Adipocyte (in vitro differentiated cells): ENCODE measurements at places on chromosomes 5 and 9.

- DNase-seq = peak; percentile 16
These were observed 177.7 kb downstream of the NR2F1-AS1 start for GRCh38 chr5:93403141-93403928.

GRCh38 chr5:159041444-159042198 lies 58.1 kb downstream of the EBF1 start:
- DNase-seq = no peak

DNA sequence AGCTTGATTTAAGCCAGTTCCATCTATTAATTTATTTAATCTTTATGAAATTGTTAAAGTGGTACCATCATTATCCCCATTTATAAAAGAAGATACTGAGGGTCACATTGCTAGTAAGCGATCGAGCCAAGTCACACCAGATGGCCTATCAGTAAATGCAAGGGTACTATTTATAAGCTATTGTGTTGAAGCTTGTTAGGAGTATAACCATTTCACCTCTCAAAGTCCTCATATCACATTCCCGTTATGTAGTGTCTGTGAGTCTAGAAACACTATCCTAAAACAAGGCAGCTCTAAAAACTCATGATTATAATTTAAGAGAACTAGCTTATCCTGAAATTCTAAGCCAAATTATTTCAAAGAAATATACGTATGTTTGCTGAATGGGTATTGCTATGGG lies 1161.8 kb downstream of the EFNA5 start:
- no peak for DNase-seq

GRCh38 chr5:77463905-77464304 lies 28.2 kb downstream of the WDR41 start:
- peak; percentile 72 for DNase-seq

GRCh38 chr5:83844449-83845068 lies 123.9 kb upstream of the HAPLN1 start:
- peak; percentile 94 for DNase-seq

DNA sequence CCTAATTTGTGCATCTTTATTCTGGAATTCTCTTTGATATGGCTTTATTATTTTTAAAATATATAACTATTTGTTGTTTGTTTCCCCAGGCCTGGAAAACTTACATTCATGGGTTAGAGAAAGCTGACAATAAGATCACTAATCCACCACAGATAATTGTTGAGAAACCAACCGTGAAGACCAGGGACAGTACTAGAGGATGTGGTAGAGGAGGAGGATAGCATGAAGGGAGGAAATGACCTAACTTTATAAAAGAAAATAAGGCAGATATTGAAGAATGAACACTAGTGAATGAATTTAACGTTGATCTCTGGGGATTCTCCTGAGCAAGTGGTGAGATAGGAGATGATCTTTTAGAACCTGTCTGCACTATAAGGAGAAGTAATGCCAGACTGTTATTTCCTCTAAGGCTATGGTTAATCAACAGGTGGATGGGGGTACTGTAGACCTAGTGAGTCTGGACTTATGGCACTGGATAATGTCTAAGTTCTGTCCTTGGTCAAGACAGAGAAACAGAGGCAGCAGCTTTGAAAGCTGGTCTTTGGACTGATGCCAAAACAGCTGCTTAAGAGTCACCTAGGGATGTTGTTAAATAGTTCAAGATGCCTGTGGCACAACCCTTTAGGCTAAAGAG lies 52.4 kb downstream of the NREP start:
- no peak for DNase-seq

DNA sequence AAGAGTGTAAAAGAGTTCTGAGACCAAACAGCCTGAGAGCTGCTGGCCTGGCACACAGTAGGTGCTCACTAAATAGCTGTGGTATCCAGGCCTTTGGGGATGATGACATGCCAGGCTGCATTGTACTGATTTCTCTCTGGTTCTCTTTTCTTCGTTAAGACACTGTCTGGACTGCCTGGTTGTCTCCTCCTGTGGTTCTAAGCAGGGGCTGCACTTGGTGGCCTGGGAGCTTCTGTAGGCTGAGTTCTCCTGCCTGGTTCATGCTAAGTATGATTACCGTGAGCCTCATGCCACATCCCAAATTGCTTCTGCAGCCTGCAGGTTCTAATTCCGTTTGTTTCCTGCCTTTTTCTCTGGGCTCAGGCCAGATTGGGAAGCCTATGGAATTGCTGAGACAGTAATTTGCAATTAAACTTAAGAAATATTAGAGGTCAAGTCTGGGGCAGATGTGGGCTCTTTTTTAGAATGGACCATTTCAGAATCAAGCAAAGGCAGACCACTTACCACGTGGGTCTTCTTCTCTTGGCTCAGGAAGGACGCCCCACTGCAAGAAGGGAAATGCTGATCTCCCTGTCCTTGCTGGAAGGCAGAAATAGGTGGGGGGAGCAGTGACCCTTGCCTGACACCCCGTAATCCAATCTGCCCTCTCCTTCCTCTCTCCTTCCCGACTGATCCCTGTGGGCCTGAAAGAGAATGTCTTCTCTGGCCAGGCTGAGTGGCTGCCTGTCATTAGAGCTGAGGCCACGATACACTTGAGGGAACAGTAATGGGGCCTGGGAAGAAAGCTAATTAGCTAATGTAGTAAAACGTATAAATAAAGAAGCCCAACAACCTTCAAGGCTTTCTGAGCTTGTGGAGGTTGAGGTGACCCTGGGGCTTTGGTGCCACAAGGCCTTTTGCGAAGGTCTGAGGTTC lies 21.9 kb upstream of the BOD1 start:
- DNase-seq = no peak

GRCh38 chr5:153959134-153959957 lies 79.4 kb downstream of the FAM114A2 start:
- DNase-seq = peak; percentile 55

DNA sequence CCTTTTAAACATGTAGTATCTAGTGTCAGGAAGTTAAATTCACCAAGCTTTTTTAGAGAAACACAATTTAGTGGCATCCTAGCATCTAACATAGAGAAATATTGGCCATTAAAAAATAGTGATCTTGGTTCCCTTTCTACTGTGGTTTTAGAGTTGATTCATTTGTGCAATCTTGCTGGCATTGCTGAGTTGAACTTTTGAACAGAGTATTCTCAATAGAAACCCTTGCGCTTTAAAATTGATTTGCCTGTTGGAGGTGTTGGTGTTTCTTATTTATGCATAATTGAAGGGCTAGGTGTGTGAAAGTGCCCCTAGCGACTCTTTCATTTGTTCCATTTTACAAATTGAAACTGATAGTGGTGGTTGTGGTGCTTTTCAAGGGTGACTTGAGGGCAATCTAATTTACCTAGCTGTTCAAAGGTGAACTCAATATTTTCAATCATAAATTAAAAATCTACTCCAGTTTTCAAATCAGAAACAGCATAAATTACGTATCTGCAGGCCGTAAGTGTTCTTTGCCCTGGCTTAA lies 73.0 kb upstream of the MPDZ start:
- no peak for DNase-seq

DNA sequence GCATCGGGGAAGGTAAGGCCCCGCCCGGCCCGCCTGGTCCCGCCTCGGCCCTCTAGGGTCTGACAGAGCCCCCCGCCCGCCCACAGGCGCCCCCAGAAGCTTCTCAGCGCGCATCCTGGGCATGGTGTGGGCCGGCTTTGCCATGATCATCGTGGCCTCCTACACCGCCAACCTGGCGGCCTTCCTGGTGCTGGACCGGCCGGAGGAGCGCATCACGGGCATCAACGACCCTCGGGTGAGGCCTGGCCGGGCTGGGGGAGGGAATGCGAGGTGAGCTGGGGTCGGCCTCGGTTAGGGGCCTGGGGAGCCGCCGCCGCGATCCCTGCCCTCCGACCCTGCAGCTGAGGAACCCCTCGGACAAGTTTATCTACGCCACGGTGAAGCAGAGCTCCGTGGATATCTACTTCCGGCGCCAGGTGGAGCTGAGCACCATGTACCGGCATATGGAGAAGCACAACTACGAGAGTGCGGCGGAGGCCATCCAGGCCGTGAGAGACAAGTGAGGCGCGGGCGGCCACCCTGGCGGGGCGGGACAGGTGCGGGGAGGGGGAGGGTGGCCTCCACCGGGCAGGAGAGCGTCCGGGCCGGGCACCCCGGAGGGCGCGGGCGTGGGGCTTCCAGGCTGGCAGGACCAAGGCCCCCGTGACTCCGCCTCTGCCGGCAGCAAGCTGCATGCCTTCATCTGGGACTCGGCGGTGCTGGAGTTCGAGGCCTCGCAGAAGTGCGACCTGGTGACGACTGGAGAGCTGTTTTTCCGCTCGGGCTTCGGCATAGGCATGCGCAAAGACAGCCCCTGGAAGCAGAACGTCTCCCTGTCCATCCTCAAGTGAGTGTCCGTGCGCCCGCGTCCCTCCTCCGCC lies 7.1 kb downstream of the LRRC26 start:
- DNase-seq = peak; percentile 17

GRCh38 chr9:104984121-104984520 lies 56.2 kb upstream of the ABCA1 start:
- no peak for DNase-seq

DNA sequence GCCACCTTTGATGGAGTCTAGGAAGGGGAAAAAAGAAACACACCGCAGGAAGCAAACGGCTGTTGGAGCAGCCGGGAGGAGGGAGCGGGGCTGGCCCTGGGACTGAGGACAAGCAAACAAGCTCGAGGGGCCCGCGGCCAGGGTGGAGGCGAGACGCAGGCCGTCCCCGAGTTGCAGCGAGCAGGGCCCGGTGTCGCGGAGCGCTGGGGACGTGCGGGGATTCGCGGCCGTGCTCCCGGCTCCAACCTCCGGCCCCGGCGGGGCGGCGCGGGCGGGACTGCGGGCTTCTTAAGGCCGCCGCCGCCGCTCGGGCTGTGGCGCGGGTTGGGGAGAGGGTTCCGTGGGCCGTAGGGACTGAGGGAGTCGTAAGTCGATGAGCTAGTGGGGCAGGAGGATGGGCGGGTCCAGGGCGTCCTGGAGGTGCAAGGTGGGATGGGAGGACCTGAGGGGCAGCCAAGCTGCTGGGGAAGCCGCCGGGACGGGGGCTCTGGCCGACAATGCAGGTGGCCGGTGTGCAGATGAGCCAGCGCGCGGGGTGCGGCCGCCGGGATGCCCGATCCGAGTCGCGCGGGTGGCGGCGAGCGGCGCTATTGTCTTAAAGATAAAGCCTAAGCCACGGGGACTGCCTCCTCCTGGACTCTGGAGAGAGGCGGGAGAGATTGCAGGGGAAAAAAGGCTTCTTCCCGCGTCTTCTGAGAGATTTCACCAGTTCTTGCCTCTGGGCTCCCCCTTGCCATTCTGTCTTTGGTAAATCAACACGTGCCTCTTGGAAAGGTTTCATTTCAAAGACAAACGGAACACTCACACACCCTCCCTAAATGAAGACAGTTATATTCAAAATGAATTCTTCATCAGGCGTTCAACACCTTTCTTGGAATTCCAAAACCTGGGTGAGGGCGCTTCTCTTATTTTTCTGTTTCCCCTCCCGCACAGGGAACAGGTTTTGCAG lies 1.6 kb upstream of the HAPLN1 start:
- peak; percentile 94 for DNase-seq

GRCh38 chr5:66149950-66150349 lies 5.8 kb downstream of the SREK1 start:
- no peak for DNase-seq

- DNase-seq = no peak
These were observed 2222.7 kb upstream of the WWC1 start for GRCh38 chr5:166068547-166069335.

DNA sequence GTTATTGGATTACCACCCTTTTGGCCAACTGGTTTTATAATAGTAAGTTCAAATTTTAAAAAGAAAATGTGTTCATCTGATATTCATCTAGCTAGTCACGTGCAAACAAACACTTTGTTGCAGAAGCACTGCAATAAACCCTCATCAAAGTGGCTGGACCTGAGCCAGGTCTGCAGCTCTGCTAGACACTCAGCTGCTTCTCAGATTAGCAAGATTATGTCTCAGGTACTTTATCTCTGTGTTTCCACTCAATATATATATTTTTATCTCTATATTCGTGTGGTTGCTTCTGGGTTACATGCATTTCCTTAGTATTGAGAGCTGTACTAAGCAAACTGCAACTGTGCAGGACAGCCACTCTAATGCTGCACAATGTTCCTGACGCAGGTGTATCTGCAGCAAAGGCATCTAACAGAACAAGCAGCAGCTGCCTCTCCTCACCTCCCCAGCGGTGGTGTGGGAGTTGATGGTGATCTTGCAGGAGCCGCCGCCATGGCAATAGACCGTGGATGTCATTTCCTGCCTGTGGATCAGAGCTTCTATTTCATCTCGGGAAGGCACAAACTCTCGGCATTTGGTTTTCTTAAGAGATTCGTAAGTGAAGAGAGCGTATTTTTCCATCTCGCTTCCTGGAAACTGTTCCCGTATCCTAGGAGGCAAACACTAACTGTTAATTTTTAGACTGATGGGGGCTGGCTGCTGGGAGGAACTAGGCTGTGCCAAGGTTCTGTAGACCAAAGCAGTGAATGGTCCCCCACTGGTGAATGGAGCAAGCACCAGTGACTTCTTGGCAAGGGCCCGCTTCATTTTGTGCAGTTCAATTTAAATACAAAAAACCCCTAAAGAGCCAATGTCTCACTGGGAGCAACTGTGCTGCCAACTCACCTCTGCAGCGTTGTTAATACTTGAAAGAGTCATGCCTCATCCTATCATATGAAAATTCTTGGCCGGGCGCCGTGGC lies 56.7 kb upstream of the RETREG1 start:
- no peak for DNase-seq

DNA sequence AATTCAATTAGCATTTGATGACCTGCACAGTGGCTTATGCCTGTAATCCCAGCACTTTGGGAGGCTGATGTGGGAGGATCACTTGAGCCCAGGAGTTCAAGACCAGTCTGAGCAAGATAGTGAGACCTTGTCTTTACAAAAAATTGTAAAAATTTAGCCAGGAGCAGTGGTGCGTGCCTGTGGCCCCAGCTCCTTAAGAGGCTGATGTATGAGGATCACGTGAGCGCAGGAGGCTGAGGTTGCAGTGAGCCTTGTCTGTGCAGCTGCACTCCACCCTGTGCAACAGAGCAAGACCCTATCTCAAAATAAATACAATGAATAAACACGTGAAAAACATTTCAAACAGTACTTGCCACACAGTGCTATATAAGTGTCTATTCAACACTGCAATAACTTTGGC lies 4.2 kb downstream of the ABCA1 start:
- DNase-seq = no peak

GRCh38 chr5:150397146-150397781 lies 15.4 kb downstream of the CD74 start:
- peak; percentile 12 for DNase-seq

DNA sequence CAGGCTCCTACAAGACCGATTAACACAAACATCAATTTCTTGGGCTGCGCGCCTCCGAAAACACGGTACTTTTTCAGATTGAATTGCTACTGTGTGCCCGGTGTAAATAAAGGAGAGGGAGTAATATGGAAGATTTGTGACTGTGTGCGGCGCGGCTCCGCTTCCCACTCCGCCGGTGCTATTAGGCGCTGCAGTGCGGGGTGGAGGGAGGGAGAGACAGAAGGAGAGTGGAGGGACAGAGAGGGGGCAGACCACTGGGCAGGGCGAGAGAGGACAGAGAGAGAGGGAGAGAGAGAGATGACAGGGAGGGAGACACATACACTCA lies 24.7 kb upstream of the RNU6ATAC start:
- DNase-seq = peak; percentile 36

- no peak for DNase-seq
These were observed 12.4 kb upstream of the ARAP3 start for GRCh38 chr5:141694479-141694878.
